ENCODE measurements at places on chromosomes 5 and 9.

DNA sequence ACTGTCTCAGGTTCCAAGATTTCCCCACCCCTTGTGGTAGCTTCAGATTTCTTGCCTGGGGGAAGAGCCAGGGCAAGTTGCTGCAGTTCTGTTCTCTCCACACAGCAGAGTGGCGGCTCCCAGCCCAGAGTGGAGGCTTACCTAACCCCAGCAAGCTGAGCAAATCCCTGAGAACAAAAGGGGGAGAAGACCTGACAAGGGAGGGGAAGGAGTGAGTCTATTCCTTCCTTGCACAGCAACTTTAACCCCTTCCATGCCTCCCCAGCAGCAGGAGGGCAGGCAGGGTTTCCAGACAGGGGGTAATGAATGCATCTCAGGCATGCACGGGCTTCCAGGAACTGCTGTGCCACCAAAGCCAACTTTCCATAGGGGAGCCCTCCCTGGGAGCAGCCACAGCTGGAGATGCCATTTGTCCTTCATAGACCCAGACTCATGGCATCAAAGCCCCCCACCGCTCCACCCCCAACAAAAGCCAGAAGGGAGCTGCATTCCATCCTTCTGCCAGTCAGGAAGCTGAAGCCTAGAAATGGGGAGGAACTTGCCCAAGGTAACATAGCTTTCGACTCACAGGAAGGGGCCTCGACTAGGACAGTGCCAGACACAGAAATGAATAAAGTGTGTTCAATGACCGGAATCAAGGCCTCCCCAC, 28.8 kb upstream of the FAT2 start:
- DNase-seq, result no peak

DNA sequence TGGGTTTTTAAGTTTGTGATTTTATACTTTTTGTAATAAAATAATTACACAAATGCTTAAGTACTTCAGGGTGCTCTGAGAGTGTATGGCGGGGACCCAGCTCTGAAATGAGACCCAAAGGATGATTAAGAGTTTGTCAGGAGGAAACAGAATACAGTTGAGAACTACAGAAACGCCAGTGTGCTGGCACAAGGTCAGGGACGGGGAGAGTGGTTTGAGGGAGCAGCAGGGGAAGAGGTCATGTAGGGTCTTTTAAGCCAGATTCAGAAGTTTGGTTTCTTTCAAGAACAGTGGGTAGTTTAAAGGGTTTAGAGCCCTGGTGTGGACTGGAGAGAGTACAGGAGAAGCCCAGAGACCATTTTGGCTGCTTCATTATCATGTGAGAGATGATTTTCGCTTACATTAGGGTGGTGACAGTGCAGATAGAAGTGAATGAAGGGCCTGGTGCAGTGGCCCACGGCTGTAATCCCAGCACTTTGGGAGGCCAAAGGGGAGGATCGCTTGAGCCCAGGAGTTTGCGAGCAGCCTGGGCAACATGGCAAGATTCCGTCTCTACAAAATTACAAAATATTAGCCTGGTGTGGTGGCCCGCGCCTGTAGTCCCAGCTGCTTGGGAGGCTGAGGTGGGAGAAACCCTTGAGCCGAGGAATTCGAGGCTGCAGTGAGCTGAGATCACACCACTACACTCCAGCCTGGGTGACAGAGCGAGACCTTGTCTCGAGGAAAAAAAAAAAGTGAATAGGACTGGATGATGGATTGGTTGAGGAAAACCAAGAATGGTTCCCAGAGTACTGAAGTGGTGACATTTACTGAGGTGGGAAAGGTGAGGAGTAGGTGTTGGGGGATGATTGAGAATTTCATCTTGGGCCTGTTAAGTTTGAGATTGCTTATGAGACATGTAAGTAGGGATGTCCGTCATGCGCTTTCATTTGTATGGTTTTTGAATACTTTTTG, 1.4 kb upstream of the ETF1 start:
- peak; percentile 14 for DNase-seq

DNA sequence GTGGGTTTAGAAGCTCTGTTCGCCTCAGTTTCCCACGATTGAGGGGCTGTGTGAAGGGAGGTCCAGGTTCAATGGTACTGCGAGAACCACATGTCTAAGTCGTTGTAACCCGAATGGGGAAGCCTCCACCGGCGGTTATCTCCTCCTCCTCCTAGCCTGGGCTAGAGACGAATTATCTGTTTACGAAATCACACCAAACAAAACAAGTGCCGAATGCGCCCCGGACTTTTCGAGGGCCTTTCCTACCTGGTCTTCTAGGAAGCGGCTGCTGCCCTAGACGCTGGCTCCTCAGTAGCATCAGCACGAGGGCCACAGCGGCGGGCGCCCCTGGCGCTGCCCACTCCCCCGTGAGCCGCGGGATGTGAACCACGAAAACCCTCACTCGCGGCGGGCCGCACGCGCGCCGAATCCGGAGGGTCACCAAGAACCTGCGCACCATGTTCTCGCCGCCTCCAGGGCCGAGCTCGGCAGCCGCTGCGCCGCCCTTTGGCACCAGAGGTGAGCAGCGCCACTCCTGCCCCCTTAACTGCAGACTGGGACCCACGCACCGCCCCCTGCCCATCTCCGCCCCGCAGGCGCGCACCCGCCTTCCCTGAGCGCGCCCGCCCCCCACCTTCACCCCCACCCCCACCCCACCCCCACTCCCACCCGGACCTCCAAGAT, at the start of gene CDKN2A:
TSS of gene CDKN2A (minus strand) at position 500 of the 663 bp plus-strand sequence.
- DNase-seq, result no peak

DNA sequence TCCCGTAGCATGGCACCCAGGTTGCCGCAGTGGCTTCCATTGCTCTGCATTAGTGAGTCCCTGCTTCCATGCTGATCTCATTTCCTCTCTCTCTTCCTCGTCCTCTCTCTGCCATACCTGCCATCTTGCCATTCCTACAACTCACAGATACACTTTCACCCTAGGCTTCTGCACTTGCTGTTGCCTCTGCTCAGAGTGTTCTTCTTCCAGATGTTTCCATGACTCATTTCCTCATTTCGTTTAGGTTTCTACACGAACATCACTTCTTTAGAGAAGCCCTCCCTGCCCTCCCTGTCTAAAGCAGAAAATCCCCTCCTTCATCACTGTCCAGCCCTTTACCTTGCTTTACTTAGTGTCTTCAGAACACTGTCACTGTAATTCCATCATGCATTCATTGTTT, 115.2 kb upstream of the WWC1 start:
- no peak for DNase-seq

GRCh38 chr9:126551812-126552211, 61.9 kb upstream of the LMX1B start:
- no peak for DNase-seq

GRCh38 chr5:139523635-139524445, 37.3 kb upstream of the UBE2D2 start:
- DNase-seq, result no peak

- no peak for DNase-seq
These were observed 119.5 kb upstream of the MTAP start for GRCh38 chr9:21682981-21683380.

DNA sequence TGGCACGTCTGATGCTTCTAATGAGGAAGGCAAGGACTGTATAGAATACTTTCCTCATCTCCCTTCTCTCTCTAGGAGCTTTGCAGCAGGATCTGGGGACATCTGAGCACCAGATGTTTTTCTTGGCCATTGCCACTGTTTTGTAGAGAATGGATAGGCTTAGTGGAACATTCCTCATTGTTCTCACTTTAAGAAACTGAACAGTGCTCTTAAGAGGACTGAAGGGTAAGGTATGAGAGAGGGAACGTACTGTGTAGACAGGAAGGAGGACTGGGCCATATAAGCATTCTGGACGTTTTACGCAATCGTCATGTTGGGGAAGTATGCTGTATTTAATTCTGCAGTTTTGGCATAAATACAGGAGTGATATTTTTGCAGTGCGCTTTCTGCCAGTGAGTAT, 70.6 kb downstream of the SMARCA2 start:
- no peak for DNase-seq

GRCh38 chr9:126704157-126704891, 90.6 kb downstream of the LMX1B start:
- no peak for DNase-seq

DNA sequence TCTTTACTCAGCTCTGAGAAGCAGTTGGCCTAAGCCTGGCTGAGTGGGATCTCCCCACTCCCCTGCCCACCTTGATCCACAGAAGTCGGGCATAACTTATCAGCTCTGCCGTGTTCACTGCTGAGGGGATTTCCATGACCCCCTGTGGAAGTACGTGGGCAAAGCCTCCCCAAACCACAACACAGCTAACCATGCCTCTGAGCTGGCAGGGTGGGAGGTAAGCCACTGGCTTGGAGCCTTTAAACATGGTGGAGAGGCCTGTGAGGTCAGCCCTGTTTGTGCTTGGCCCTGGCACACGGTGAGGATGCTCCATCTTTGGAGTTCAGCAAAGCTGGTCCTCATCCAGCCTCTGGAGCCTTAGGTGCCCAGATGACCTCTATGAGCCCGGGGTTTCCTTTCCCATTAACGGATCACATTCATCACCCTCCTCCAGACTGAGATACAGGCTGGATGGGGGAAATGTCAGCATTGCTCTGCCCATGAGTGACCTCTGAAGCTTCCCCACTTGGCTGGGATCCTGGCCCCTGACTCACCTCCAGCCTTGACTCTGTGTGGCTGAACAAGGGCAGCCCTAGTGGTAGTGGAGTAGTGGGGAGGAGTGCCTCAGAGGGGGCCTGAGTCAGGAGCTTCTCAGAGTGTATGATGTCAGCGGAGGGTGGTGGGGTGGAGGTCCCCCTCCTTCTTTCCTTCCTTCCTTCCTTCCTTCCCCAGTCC, 6.2 kb downstream of the PDLIM4 start:
- DNase-seq, result no peak

GRCh38 chr9:76562511-76562911, 103.5 kb downstream of the GCNT1 start:
- DNase-seq, result no peak

DNA sequence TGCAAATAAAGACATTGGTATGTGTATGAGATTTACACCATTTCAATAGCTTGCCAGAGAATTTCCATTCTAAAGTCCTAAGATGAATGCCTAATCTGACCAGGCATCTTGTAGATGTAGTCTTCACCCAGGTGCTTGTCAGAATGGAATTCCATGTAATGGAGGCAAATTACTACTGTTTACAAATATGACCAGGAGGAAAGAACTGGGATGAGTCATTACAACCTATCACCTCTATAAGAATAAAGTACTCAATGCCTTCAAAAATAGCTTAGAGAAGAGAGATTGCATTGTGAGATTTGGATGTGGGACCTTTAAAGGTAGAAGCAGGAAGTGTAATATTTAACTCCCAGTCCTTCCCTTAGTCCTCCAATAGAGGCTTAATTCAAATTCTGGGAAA, 507.0 kb upstream of the PTGER4 start:
- DNase-seq, result no peak

DNA sequence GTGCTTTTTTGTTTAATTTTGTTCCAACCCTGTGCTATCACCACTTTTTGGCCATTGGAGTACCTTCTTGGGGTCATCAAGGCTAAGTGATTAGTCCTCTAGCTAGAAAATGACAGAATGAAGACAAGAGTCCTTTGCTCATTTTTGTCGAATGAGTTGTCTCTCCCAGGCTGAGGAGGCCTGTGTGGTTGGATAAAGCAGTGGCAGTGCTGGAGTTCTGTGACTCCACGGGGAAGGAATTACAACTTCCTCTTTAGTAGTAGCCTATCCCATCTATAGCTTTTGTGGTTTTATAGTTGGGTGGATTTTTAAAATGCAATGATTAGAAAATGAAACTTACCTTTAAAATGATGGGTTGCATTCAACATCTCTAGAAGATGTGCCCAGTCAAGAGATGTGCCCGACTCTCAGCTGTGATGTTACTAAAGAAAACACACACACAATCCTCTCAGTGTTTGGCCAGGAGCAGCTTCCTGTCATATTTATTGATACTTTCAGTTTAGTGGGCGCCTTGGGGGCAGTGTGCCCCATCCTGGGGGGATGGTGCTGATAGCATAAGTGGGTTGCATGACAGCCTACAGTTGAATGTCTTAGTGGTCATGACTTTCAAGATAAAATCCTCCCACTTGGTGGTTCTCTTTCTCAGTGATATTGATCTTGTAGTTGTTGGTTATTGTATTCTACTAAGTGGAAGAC, 11.9 kb downstream of the OTULINL start:
- DNase-seq, result no peak

GRCh38 chr9:97935276-97935675, 2.7 kb downstream of the HEMGN start:
- DNase-seq, result no peak

GRCh38 chr5:14851597-14851996, 20.0 kb downstream of the ANKH start:
- DNase-seq, result no peak

DNA sequence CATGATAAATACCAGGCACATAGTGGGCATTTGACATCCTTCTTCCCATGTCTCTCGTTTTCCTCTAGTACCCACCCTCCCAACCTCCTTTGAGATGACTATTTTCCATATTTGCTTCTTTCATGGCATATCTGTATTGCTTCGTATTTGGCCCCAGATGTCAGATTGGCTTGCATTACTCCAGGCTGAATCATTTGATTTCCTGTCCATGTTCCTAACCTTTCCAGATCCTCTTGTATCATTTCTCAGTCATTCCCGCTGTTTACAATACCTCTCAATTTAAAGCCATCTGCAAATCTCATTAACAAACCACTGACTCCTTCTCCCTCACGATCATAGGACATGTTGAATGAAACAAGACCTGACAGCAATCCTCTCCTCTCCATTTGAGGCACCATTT, 19.9 kb downstream of the MTX3 start:
- no peak for DNase-seq

GRCh38 chr9:128643519-128644300, 12.9 kb downstream of the DYNC2I2 start:
- no peak for DNase-seq

DNA sequence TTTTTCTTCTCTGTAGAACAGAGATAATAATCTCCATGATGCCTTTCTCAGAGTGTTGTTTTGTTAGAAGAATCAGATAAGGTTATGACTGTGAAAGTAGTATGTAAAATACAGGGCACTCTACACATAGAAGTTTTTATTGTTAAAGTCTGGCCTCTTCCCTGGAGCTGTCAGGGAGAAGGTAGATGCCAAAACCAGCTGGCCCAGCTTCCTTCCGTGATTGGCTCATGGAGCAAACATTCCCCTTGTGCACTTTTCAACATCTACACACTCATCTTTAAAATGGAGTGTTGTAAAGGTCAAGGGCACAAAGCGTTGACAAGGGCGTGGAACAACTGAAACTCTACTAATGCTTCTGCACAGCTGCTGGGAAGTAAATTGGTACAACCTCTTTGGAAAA, 7.4 kb upstream of the RNF183 start:
- DNase-seq, result no peak

GRCh38 chr5:39194466-39195136, 24.8 kb downstream of the FYB1 start:
- no peak for DNase-seq

GRCh38 chr5:38613992-38614836, 57.8 kb upstream of the LIFR start:
- no peak for DNase-seq

DNA sequence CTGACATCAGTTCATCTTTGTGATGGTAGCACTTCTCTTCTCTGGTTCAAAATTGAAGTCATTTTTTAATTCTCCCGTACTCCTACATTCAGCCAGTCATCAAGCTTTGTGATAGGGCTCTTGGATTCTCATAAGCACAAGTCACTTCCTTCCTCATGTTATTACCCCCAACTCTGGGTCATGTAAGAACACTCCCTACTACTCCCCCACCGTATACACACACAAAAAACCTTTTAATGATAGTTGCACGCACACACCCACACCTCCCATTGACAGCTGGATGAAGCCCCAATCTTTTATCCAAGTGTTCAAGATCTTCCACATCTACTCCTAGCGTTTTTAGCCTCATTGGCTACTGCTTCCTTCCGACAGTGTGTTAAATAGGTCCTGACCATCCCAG, 16.8 kb downstream of the KDM3B start:
- no peak for DNase-seq

- no peak for DNase-seq
These were observed 372.0 kb upstream of the KIF2A start for GRCh38 chr5:61933787-61934626.

GRCh38 chr9:21110708-21111576, 30.7 kb downstream of the IFNW1 start:
- peak; percentile 20 for DNase-seq

Measured in activated naive CD4-positive, alpha-beta T cell treated with anti-CD3 and anti-CD28 coated beads, Interleukin-2, amount 50 U/mL, for 72 hours (primary cell).